ENCODE measurements at places on chromosomes 3 and 15. TPM values are rescaled to one million over a fixed set of nuclear protein-coding genes. Genes with fewer than 3 reads are reported as not detected.

DNA sequence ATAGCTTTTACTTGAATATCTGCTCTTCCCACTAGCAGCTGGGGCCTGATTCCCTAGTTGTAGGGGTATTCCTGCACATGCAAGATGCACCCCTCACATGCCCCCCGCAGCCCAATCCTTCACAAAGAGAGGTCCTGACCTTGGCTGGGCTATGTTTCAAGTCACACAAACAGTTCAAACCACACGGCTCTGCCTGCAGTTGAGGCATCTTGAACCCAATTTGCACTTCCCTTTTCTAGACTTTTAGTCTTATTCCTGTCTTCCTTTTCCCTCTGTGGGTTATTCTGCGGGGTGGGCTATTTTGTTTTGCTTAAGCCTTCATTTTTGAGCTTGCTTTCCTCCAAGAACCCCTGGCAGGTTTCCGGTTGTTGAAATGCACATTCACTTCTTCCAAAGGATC is 13.3 kb upstream of the CCR1 start:
- H3K4me3 ChIP-seq, result no peak overlapping the region
- no peaks in the 10 kb centered on the region for H3K4me1 ChIP-seq
- H3K27ac ChIP-seq, result no peak overlapping the region
- no peak for DNase-seq
- H3K36me3 ChIP-seq, result no peaks in the 10 kb centered on the region
- H3K27me3 ChIP-seq, result no peaks in the 10 kb centered on the region

The PSTPIP1 gene
- 127 TPM for total RNA-seq

DNA sequence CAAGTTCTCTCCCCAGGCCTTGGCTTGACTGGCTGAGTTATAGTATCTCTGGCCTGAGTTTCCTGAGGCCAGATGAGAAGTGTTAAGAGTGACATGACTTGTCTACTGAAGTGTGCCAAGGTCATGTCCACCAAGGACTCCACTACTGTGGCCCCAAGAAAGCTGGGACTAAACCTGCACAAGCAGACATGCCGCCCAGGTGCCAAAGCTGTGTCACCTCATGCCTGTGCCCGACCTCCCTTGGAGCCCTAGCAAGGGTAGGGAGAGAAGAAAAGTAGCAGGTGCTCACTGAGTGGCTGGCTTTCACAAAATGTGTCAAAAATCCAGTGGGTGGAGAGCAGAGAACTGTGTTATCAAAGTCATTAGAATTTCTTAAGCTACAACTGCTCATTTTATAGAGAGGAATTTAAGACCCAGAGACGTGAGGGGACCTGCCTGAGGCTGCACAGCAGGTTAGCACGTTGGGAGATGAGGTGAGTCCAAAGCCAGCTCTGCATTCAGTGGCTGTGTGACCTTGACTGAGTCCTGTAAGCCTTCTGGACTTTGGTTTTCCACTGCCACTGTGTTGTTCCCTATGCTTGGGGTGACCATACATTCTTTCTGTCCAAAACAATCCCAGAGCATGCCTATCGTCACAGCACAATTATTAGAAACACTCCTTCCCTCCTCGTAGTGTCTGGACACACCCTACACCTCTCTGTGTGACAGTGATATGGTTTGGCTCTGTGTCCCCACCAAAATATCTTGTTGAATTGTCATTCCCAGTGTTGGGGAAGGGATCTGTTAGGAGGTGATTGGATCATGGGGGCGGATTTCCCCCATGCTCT is 5.0 kb upstream of the LYSMD4 start:
- H3K4me3 ChIP-seq, result no peak overlapping the region
- no peak for DNase-seq
- peaks cover 4% of the 10 kb centered on the region for H3K4me1 ChIP-seq
- no peaks in the 10 kb centered on the region for H3K36me3 ChIP-seq
- H3K27me3 ChIP-seq, result no peaks in the 10 kb centered on the region

- H3K36me3 ChIP-seq, result no peaks in the 10 kb centered on the region
- H3K27me3 ChIP-seq, result no peaks in the 10 kb centered on the region
- no peak overlapping the region for H3K4me3 ChIP-seq
- no peak overlapping the region for H3K27ac ChIP-seq
- H3K4me1 ChIP-seq, result no peaks in the 10 kb centered on the region
- DNase-seq, result no peak
Observed at GRCh38 chr3:171672538-171672937, 137.7 kb downstream of the PLD1 start.

- H3K27me3 ChIP-seq, result no peaks in the 10 kb centered on the region
- H3K27ac ChIP-seq, result no peak overlapping the region
- no peaks in the 10 kb centered on the region for H3K4me1 ChIP-seq
- no peak overlapping the region for H3K4me3 ChIP-seq
- H3K36me3 ChIP-seq, result no peaks in the 10 kb centered on the region
Observed at GRCh38 chr3:164539215-164539614, 539.1 kb downstream of the SI start.

- no peaks in the 10 kb centered on the region for H3K27me3 ChIP-seq
- H3K4me3 ChIP-seq, result no peak overlapping the region
- no peaks in the 10 kb centered on the region for H3K4me1 ChIP-seq
- no peak for DNase-seq
- no peak overlapping the region for H3K27ac ChIP-seq
- H3K36me3 ChIP-seq, result no peaks in the 10 kb centered on the region
Observed at GRCh38 chr3:177370246-177370822, 173.1 kb upstream of the TBL1XR1 start.

- no peak overlapping the region for H3K4me3 ChIP-seq
- DNase-seq, result no peak
- no peak overlapping the region for H3K27ac ChIP-seq
- no peaks in the 10 kb centered on the region for H3K4me1 ChIP-seq
- H3K27me3 ChIP-seq, result no peaks in the 10 kb centered on the region
Observed at GRCh38 chr3:140523600-140523999, 154.3 kb upstream of the TRIM42 start.

GRCh38 chr3:120645083-120645845 is 36.8 kb downstream of the HGD start:
- no peaks in the 10 kb centered on the region for H3K4me1 ChIP-seq
- no peak overlapping the region for H3K4me3 ChIP-seq
- no peaks in the 10 kb centered on the region for H3K27me3 ChIP-seq
- no peaks in the 10 kb centered on the region for H3K36me3 ChIP-seq
- no peak overlapping the region for H3K27ac ChIP-seq

DNA sequence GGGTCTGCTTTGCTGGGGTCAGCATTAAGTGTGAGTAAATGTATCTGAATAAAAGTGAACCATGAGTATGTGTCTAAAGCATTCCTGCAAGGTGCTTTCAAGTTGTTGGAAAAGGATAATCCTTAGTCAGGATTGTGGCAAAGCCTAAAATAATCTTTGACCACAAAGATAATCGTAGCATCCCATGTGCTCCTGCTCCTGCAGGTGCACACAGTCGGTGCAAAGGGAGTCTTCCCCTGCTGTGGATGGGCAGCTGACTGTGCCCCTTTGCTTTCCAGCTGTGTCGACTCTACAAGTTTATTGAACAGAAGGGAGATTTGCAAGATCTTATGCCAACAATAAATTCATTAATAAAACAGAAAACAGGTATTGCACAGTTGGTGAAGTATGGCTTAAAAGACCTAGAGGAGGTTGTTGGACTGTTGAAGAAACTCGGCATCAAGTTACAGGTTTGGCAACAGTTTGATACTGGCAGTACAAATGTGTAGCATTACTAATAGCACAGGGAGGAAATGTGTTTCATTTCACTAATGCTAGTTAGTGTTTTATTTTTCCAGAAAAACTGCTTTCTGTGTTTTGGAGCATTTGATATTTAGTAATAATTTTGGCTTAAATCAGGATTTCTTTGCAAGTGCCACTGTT is 22.6 kb downstream of the SRP14 start:
- no peak for DNase-seq
- H3K27me3 ChIP-seq, result no peaks in the 10 kb centered on the region
- H3K27ac ChIP-seq, result no peak overlapping the region
- H3K4me3 ChIP-seq, result no peak overlapping the region

The ITIH1 gene
- total RNA-seq, result not detected

The ARPP19 gene
- total RNA-seq, result 270 TPM

The ECE2 gene
- total RNA-seq, result not detected

DNA sequence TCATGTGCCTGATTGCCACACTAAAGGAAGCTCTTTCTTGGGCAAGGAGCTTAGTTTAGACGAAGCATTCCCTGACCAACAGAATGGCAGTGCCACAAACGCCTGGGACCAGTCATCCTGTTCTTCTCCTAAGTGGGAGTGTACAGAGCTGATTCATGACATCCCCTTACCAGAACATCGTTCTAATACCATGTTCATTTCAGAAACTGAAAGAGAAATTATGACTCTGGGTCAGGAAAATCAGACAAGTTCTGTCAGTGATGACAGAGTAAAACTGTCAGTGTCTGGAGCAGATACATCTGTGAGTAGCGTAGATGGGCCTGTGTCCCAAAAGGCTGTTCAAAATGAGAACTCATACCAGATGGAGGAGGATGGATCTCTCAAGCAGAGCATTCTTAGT is 18.4 kb downstream of the SENP5 start:
- no peaks in the 10 kb centered on the region for H3K27me3 ChIP-seq
- DNase-seq, result no peak
- H3K36me3 ChIP-seq, result peaks cover 22% of the 10 kb centered on the region
- H3K27ac ChIP-seq, result no peak overlapping the region

The LTK gene
- total RNA-seq, result 0.27 TPM

- no peak overlapping the region for H3K4me3 ChIP-seq
- peaks cover 8% of the 10 kb centered on the region for H3K27me3 ChIP-seq
- H3K4me1 ChIP-seq, result peaks cover 13% of the 10 kb centered on the region
- H3K36me3 ChIP-seq, result no peaks in the 10 kb centered on the region
Observed at GRCh38 chr15:65085990-65086679, 9.6 kb downstream of the KBTBD13 start.

The PRSS50 gene
- not detected for total RNA-seq

- no peak overlapping the region for H3K27ac ChIP-seq
- H3K36me3 ChIP-seq, result no peaks in the 10 kb centered on the region
- no peaks in the 10 kb centered on the region for H3K27me3 ChIP-seq
- no peak overlapping the region for H3K4me3 ChIP-seq
Observed at GRCh38 chr15:101324524-101325177, 29.6 kb upstream of the SNRPA1 start.

The CGNL1 gene
- total RNA-seq, result not detected

DNA sequence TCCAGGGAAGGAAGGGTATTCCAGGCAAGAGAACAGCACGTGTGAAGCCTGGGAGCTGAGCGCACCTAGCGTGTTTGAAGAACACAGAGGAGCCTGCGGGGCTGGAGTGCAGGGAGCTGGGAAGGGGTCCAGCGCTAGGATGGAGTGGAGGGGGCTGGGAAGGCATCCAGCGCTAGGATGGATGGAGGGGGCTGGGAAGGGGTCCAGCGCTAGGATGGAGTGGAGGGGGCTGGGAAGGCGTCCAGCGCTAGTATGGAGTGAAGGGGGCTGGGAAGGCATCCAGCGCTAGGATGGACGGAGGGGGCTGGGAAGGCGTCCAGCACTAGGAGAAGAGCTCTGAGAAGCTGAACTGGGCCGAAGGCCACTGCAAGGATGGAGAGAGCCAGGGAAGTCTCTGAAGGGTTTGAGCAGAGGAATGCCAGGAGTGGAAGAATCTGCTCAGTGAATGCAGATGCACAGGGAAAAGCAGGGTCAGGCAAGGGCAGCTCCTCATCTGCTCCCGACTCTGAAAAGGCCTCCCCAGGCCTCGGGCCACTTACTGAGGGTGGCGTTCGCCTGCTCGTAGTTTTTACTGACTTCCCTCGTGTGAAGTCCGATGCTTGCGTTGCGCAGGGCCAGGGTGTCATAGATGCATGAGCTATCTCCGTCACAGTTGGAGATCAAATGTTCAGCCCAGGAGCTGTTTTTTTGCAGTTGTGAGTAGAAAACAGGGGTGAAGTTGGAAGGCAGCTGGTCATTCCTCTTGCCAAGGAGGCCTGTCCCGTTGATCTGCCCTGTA is 39.8 kb downstream of the MUC20 start:
- H3K4me3 ChIP-seq, result no peak overlapping the region
- H3K4me1 ChIP-seq, result no peaks in the 10 kb centered on the region
- DNase-seq, result no peak
- no peaks in the 10 kb centered on the region for H3K36me3 ChIP-seq

DNA sequence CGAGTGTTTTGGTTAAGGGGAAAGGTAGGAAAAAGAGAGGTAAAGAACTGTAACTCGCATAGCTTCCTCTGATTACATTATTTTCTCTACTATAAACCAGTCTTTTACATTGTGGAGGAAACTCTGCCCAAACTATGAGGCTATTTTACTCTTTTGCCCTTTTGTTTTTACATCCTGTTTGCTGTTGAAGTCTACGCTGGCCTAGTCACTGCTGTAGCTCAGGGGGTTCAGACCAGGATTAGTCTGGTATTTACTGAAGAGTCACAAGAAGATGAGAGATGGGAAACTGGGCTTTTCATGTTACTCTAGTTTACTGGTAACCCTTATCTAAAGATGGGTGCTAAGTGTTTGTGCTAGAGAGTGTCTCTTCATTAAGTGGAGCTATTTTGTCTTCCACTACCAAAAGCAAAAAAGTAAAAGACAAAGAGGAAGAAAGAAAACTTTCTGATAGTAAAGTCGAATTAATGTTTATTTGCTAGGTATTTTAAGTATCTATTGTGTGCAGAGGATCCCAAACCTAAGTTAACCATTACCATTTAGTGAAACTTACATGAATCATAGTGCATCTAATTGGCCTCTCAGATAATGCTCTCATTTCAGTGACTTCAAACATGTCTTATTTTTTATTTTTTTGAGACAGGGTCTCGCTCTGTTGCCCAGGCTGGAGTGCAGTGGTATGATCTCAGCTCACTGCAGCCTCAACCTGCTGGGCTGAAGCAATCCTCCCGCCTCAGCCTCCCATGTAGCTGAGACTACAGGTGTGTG is 10.9 kb downstream of the RARB start:
- no peak overlapping the region for H3K27ac ChIP-seq
- H3K4me3 ChIP-seq, result no peak overlapping the region
- no peaks in the 10 kb centered on the region for H3K4me1 ChIP-seq
- no peak for DNase-seq
- H3K27me3 ChIP-seq, result no peaks in the 10 kb centered on the region

DNA sequence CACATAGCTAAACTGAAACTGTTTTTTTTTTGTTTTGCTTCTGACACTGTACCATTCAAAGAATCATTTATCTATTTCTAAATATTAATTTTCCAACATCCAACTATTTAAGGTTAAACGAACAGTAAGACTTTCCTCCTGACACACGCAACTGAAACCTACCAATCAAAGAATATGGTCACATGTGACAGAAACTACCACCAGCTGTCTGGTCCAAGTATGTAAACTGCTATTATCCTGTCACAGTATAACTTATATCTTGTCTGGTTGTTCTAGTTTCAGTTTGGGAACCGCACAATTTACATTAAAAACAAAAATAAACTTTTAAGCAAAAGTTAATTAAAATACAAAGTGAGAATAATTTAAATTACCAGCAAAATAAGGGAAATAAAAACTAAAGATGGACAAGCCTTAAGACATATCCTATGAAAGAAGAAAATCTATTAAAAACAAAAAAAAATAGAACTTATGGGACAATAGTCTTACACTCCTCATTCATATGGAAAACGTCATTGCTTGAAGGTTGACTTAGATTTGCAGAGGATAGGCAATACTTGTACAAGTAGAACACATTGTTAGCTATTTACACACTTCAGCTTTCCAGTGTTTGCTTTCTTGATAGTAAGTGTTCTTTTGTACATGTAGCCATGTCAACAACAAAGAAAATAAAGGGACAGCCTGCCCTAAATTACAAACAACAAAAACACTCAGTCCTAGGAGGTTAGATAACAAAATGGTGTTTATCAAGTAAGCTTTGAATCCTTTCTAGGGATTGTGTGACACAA is 26.8 kb upstream of the CHRM5 start:
- DNase-seq, result no peak
- H3K4me3 ChIP-seq, result no peak overlapping the region
- no peaks in the 10 kb centered on the region for H3K27me3 ChIP-seq
- H3K36me3 ChIP-seq, result no peaks in the 10 kb centered on the region

All from CD8-positive, alpha-beta memory T cell (primary cell).